Stimulated activated CD8-positive, alpha-beta memory T cell treated with anti-CD3 and anti-CD28 coated beads, Interleukin-15, amount 100 ng/mL, for 24 hours (primary cell): ENCODE measurements at places on chromosomes 1 and 21.

GRCh38 chr1:42138586-42138985 lies 14.6 kb upstream of the GUCA2B start:
- DNase-seq = no peak

DNA sequence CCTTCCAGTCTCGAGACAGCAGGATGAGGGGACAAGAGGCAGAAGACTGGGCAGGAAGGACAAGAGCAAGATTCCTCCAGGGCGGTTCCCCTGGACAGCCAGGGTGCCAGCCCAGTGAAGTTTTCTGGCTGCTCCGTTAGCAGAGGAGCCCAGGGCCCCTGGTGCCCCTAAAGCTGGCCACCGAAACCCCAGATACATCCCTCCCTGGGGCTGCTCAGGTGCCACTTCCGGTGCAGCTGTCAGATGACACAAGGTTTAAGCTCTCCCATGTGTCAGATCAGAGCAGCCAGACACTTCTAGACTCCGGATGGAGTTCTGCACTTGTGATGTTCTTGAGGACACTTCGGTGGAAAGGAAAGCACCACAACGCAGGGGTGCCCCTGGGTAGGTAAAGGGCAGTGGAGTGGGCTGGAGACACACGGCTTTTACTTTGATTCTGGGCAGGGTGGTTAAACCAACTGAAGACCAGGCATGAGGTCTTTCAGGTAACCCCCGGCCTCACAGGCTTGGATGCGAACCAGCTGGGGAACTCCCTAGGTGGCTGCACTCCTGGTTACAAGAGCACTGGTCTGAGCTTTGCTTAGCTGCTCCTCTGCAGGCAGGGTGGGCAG lies 85.7 kb downstream of the ITPKB start:
- DNase-seq = no peak

GRCh38 chr1:56180520-56181190 lies 398.7 kb downstream of the PLPP3 start:
- no peak for DNase-seq

DNA sequence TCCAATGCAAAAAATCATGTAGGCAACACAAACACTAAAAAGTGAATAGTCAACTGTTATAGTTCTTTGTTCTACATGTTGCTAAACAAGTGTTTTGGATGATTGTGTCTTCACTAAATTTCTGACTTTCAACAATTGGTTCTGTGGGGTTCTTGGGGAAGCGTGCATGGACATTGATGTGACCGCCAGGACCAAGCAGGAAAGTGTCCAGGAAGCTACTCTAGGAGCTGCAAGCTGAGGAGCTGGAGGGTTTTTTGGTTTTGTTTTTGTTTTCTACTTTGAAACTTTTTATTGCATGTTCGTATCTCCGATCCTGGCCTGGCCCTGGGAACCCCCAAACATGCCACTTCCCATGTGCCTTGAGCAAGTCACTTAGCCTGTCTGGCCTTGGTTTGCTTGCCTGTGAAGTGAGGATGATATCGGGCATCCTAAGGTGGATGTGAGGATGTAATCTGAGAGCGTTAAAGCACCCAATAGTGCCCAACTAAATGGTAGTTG lies 8.0 kb downstream of the TMPRSS3 start:
- no peak for DNase-seq

DNA sequence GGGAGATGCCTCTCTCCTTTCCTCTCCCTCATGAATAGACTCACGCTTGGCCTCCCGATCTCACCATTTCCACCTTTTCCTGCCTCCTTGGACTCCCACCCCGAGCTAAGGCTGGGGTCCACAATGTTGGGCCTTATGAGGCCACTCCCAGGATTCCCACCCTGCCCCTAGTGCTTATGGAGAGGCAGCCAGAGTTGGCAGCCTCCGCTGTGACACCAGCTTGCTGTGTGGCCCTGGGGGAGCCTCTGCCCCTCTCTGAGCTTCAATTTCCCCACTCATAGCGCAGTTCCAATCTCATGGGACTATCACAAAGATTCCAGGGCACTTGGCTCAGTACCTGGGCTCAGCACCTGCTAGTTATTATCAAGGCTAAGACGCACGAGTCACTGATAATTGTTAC lies 118.7 kb upstream of the WNT4 start:
- DNase-seq = no peak

DNA sequence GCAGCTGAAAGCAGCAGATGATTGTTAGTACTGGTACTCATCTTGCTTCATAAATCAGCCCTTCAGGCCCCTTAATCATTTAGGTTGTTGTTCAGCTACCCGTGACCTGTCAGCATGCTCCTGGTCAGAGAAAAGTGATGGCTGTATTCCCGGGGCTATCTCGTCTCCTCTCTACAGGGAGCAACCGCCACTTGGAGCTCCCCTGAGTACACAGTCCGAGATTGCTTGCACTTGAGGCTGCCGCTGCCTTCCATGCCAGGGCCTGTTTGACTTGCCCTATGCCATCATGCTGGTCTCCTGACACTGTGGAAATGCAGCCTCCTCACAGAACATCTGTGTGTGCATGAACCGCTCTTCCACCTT lies 97.5 kb downstream of the SPATA46 start:
- DNase-seq = no peak

- DNase-seq = no peak
Measured at GRCh38 chr1:116952738-116953275, 43.1 kb downstream of the PTGFRN start.
